ENCODE measurements at places on chromosomes 5 and 9.

DNA sequence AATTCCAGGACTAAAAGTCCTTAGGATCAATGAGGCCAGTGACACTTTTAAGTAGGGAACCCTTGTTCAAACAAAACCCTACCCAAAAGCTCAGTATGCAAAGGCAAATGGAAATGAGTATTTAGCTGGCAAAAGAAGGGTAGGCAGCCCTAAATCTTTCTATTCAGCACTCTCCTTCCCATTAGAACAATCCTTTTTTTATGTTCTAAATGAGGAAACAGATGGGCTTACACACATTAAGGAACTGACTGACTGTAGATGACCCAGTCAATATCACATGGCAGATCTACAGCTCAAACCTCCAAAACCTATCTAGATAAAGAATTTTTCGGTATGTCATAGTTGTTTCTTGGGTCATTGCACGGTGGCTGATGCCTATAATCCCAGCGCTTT, 7.2 kb downstream of the CSNK1A1 start:
- H3K27me3 ChIP-seq = no peaks in the 10 kb centered on the region
- H3K4me3 ChIP-seq = no peak overlapping the region
- H3K4me1 ChIP-seq = peaks cover 62% of the 10 kb centered on the region
- H3K27ac ChIP-seq = peak overlapping the region; percentile 49
- DNase-seq = no peak

DNA sequence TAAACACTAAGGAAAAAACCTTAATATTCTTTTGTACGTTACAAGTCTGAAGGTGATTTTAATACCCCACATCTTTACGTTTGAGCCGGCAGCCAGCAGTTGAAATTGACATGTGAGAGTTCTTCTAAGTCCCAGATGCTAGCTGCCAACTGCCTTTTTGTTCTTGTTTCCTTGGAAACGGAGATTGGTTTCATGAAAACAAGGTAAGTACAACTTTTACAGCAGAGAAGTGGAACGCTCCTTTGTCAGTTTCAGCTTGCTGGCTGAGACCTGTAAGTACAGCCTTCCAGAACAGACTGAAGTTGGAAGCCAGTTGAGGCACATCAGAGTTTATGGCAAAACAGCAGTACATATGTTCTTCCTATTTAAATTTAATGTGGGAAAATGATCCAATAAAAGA, 1018.4 kb upstream of the ARRDC3 start:
- H3K36me3 ChIP-seq = no peaks in the 10 kb centered on the region
- no peak for DNase-seq
- H3K4me3 ChIP-seq = no peak overlapping the region
- no peaks in the 10 kb centered on the region for H3K27me3 ChIP-seq

DNA sequence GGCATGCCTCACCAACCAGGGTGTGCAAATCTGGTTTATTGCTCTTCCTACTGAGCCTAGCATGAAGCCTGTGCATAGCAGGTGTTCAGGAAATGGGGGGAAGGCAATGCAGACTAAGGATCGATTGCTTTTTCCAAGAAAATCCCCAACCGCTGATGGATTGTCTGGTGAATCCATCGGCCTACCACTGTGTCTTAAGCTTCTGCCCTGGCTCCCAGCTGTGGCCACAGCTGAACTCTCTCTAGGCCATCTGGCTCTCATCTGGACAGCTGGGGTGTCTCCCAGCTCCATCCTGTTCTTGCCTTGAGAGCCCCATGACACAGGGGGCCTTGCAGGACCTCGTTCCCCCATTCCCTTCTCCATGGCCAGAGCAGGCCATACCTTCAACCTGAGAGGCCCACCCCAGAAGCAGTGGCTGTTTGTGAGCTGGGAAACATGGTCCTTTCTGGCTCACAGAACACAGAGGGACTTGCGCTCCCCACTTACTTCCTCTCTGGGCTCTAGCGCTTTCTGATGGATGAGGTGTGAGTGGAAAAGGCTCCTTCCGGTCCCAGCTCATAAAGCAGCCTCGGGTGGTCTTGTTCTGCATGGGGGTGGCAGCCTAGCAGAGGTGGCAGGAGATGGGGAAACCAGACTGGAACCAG, 41.8 kb downstream of the COL27A1 start:
- H3K27me3 ChIP-seq = no peaks in the 10 kb centered on the region
- H3K36me3 ChIP-seq = peaks cover 19% of the 10 kb centered on the region
- no peak overlapping the region for H3K27ac ChIP-seq
- no peak for DNase-seq
- no peak overlapping the region for H3K4me3 ChIP-seq

- peak overlapping the region; percentile 53 for H3K27ac ChIP-seq
- no peaks in the 10 kb centered on the region for H3K36me3 ChIP-seq
- H3K27me3 ChIP-seq = no peaks in the 10 kb centered on the region
- no peak for DNase-seq
- no peak overlapping the region for H3K4me3 ChIP-seq
- peaks cover 67% of the 10 kb centered on the region for H3K4me1 ChIP-seq
These were observed 142.0 kb downstream of the FAM114A2 start for GRCh38 chr5:153896701-153897100.

DNA sequence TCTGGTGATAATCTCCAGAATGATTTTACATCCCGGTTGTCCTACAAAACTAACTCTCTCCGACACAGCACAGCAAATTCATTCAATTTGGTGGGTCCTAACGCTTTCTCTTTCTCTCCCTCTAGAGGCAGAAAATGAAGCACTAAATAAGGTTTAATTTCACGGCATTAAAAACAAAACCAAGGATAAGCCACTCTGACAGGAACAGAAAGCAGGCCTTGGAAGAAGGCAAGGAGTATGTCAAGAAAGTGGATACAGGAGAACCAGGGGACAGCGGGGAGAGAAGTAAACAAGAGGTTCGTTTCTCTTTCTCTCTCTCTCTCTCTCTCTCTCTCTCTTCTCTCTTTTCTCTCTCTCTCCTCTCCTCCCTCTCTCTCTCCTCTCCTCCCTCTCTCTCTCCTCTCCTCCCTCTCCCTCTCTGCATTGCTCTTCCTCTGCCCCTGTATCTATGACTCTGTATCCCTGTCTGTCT, 49.8 kb downstream of the EBF1 start:
- DNase-seq = no peak
- H3K27ac ChIP-seq = peak overlapping the region; percentile 96
- H3K4me3 ChIP-seq = peak overlapping the region; percentile 40

GRCh38 chr9:124242331-124243194, 15.2 kb upstream of the NEK6 start:
- H3K4me1 ChIP-seq = peaks cover 13% of the 10 kb centered on the region
- DNase-seq = peak; percentile 40
- H3K27me3 ChIP-seq = peaks cover 4% of the 10 kb centered on the region
- H3K36me3 ChIP-seq = no peaks in the 10 kb centered on the region
- H3K27ac ChIP-seq = peak overlapping the region; percentile 71
- peak overlapping the region; percentile 64 for H3K4me3 ChIP-seq

GRCh38 chr5:93359296-93359959, 221.6 kb downstream of the NR2F1-AS1 start:
- H3K36me3 ChIP-seq = no peaks in the 10 kb centered on the region
- DNase-seq = no peak
- H3K27me3 ChIP-seq = no peaks in the 10 kb centered on the region
- peak overlapping the region; percentile 82 for H3K27ac ChIP-seq
